ENCODE measurements at places on chromosomes 2 and 18. TPM values are rescaled to one million over a fixed set of nuclear protein-coding genes. Genes with fewer than 3 reads are reported as not detected.

GCG gene
- not detected for total RNA-seq

DHRS9 gene
- total RNA-seq: 4.5 TPM

TUBB8B gene
- not detected for total RNA-seq

SNRNP27 gene
- 61.1 TPM for total RNA-seq

DNA sequence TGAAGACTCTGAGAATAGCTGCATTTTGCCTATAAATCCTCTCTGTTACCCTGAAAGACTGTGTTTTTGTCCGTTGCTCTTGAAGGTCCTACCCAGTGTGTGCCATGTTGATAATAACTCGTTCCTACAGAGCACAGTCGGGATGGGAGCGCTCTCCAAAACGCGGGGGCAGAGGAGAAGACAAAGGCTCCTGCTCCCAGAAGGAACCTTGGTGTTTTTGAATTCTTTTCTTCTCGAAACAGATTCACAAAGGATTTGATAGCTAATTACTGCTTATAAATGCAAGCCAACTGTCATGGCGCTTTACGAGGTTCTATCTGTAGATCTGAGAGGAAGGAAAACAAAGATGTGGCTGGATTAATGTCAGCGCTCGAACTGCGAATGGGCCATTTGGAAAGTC lies 19.3 kb upstream of the HDAC4 start:
- no peak for DNase-seq
- no peak overlapping the region for H3K4me3 ChIP-seq
- H3K27ac ChIP-seq: no peak overlapping the region
- H3K4me1 ChIP-seq: no peaks in the 10 kb centered on the region

DNA sequence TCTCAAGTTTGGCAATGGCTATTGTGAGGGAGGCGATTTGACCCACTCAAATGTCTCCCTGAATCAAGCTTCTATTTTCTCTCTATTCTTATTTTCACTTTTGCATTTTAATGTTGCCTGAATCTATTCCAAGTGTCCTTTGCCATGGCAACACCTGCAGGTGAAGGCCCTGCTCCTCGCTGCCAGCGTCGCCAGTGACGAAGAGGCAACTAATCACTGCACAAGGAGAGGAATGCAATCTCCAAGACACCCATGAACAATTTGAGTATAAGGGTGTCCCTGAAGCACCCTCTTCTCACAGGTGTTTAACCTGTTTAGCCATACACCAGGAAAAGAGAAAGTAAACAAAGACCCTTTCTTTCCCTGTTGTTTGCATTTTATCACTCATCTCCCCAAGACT lies 165.6 kb upstream of the VRK2 start:
- H3K27me3 ChIP-seq: no peaks in the 10 kb centered on the region
- no peak overlapping the region for H3K27ac ChIP-seq
- DNase-seq: no peak
- H3K36me3 ChIP-seq: no peaks in the 10 kb centered on the region
- no peaks in the 10 kb centered on the region for H3K4me1 ChIP-seq

DNA sequence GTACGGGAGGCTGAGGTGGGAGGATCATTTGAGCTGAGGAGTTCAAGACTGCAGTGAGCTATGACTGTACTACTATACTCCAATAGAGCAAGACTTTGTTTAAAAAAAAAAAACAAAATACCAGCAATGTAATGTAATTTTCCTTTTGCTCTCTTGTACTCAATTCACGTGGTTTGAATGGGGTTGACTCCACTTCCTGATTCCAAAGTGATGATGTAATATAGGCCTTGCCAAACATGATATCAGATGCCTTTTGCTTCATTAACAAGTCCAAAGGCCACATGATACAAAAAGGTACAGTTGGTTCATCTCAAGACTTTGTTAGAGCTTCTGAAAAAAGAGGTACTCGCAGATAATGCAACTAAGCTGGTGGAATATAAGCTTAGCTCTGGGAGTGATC lies 321.8 kb downstream of the ZEB2 start:
- DNase-seq: no peak
- H3K27ac ChIP-seq: peak overlapping the region; percentile 55
- no peak overlapping the region for H3K4me3 ChIP-seq
- H3K4me1 ChIP-seq: peaks cover 39% of the 10 kb centered on the region
- no peaks in the 10 kb centered on the region for H3K27me3 ChIP-seq
- peaks cover 13% of the 10 kb centered on the region for H3K36me3 ChIP-seq

DNA sequence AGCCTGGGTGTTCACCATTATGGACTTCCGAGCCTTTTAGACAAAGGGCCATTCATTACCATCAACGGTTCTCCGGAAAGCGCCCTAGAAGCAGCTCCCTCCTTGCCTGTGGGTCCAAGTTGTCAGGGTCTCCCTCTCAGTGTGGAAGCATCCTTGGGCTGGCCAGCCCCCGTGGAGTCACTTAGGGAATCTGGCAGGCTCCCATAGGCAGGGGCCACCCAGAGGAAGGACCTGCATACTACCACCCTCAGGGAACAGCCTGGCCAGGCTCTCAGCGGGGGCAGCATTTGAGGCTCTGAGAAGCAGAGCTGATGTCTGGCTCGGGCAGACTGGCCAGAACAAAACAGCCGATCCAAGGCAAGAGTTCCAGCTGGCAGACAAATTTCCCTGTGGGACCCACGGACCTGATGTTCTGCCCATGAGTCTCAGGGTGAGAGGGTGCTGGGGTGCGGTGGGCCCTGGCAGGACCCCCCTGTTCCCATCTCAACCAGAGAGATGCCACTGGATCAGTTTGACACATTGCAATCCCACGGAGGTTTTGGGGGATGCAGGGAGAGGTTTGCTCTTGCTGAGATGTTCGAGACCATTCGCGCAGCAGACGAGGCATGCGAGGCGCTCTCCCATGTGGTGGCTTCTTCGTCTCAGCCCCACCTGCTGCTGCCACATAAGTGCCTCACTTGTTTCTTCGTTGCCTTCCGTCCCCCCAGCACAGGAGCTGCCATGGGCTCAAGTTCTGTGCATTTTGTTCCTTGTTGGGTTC lies 56.9 kb downstream of the ACKR3 start:
- H3K4me1 ChIP-seq: no peaks in the 10 kb centered on the region
- H3K36me3 ChIP-seq: no peaks in the 10 kb centered on the region
- no peak overlapping the region for H3K27ac ChIP-seq

DNA sequence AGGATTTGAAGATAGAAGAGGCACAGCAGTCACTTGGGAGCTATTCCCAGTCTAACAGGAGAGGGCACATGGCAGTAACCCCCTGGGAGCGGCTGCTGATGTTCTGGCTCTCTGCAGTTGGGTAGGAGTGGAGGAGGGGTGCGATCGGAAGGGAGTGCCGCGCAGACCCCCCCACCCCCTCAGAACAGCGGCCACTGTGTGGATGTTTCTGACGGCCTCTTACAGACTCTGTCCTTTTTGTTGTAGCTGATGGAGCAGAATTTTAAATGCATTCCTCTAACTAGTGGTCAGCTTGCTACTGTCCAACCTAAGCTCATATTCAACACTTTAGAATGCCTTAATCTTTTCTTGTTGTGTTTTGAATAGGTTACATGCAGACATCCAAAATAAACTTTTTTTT lies 127.9 kb downstream of the AGAP1 start:
- no peak overlapping the region for H3K4me3 ChIP-seq
- DNase-seq: no peak
- no peaks in the 10 kb centered on the region for H3K27me3 ChIP-seq
- no peaks in the 10 kb centered on the region for H3K36me3 ChIP-seq
- H3K27ac ChIP-seq: no peak overlapping the region
- no peaks in the 10 kb centered on the region for H3K4me1 ChIP-seq

- H3K36me3 ChIP-seq: no peaks in the 10 kb centered on the region
- no peak overlapping the region for H3K27ac ChIP-seq
- H3K4me3 ChIP-seq: no peak overlapping the region
- peak; percentile 72 for DNase-seq
Observed at GRCh38 chr2:219560037-219560892, 11.1 kb downstream of the OBSL1 start.

- no peaks in the 10 kb centered on the region for H3K27me3 ChIP-seq
- H3K27ac ChIP-seq: no peak overlapping the region
- H3K4me1 ChIP-seq: no peaks in the 10 kb centered on the region
- no peak overlapping the region for H3K4me3 ChIP-seq
- DNase-seq: no peak
Observed at GRCh38 chr2:89833780-89834117, 1142.3 kb downstream of the RPIA start.

DNA sequence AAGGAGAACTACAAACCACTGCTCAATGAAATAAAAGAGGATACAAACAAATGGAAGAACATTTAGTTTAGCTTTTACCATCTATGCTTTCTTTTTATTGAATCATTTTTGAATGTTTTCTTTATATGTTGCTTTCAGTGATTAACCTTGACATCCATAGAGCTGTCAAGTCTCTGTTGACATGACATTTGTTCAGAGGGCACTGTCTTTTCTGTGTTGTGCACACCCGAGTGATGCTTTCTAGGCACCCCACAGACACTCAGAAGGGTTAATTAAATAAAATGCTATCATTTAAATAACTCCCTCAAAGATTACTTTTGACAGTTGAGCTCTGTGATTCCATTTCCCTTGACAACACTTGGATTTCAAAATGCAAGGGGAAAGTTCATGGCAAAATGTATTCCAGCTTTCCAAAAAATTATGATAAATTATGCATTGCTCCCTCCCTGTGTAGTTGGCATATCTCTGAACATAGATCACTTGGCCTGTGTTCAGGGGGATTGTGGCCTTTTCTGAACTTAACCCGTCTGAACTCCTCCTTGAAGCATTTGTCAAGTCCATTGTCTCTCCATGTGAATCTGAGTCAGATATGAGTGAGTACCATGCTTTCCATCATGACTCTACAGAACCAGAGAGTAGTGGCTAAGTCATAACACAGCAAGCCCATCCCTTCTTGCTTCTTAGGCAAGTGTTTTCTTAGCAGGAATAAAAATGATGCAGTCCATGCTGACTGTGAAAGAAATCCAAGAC lies 372.6 kb downstream of the RPRM start:
- no peak for DNase-seq
- H3K27me3 ChIP-seq: no peaks in the 10 kb centered on the region
- no peaks in the 10 kb centered on the region for H3K36me3 ChIP-seq
- no peak overlapping the region for H3K27ac ChIP-seq
- H3K4me3 ChIP-seq: no peak overlapping the region

GRCh38 chr18:2903006-2903405 lies 56.2 kb downstream of the EMILIN2 start:
- peaks cover 18% of the 10 kb centered on the region for H3K4me1 ChIP-seq
- H3K27me3 ChIP-seq: no peaks in the 10 kb centered on the region
- DNase-seq: no peak
- H3K4me3 ChIP-seq: no peak overlapping the region
- H3K27ac ChIP-seq: no peak overlapping the region
- peaks cover 3% of the 10 kb centered on the region for H3K36me3 ChIP-seq
